ENCODE measurements at places on chromosomes 11 and 22. TPM values are rescaled to one million over a fixed set of nuclear protein-coding genes. Genes with fewer than 3 reads are reported as not detected.

GRCh38 chr11:134727204-134727603, 315.2 kb upstream of the B3GAT1 start:
- no peak for DNase-seq
- H3K4me1 ChIP-seq = peaks cover 12% of the 10 kb centered on the region
- no peak overlapping the region for H3K27ac ChIP-seq
- H3K36me3 ChIP-seq = no peaks in the 10 kb centered on the region
- H3K27me3 ChIP-seq = peaks cover 4% of the 10 kb centered on the region
- no peak overlapping the region for H3K4me3 ChIP-seq

ATP5MG gene
- total RNA-seq = 68.1 TPM

GRCh38 chr11:11755871-11756270, 85.9 kb upstream of the USP47 start:
- no peaks in the 10 kb centered on the region for H3K27me3 ChIP-seq
- no peak overlapping the region for H3K4me3 ChIP-seq
- H3K27ac ChIP-seq = no peak overlapping the region
- no peaks in the 10 kb centered on the region for H3K4me1 ChIP-seq

- H3K27me3 ChIP-seq = no peaks in the 10 kb centered on the region
- no peaks in the 10 kb centered on the region for H3K36me3 ChIP-seq
- H3K4me3 ChIP-seq = no peak overlapping the region
- no peak overlapping the region for H3K27ac ChIP-seq
- no peak for DNase-seq
Observed at GRCh38 chr22:26797910-26798309, 140.5 kb downstream of the MIAT start.

DNA sequence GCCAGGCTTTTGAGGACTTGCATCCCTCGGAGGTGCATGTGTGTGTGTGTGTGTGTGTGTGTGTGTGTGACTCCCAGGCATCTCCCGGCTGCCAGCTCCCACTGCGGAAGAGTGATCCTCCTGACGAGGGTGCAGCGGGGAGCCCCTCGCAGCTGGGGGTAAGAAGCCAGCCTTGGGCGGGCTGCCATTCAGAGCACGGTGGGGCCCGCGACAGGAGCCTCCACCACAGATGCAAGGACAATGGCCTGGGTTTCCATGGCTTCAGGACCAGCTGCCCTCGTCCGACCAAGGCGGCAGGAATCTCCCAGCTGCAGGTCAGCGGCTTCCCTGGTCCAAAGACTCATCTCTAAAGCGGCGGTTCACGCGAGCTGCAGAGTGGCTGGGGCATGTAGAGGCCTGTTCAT, 908.5 kb downstream of the BRD1 start:
- H3K27ac ChIP-seq = no peak overlapping the region
- H3K27me3 ChIP-seq = no peaks in the 10 kb centered on the region
- no peak overlapping the region for H3K4me3 ChIP-seq
- DNase-seq = no peak
- no peaks in the 10 kb centered on the region for H3K4me1 ChIP-seq

MOGAT2 gene
- 3.2 TPM for total RNA-seq

- H3K4me1 ChIP-seq = no peaks in the 10 kb centered on the region
- no peak for DNase-seq
- H3K27me3 ChIP-seq = no peaks in the 10 kb centered on the region
- H3K36me3 ChIP-seq = no peaks in the 10 kb centered on the region
- no peak overlapping the region for H3K4me3 ChIP-seq
- no peak overlapping the region for H3K27ac ChIP-seq
Observed at GRCh38 chr11:121336279-121336937, 43.8 kb downstream of the SC5D start.

STARD10 gene
- total RNA-seq = 390 TPM

GRCh38 chr11:88538098-88538497, 200.6 kb upstream of the CTSC start:
- H3K27me3 ChIP-seq = no peaks in the 10 kb centered on the region
- no peak for DNase-seq
- H3K27ac ChIP-seq = no peak overlapping the region
- H3K36me3 ChIP-seq = no peaks in the 10 kb centered on the region
- no peak overlapping the region for H3K4me3 ChIP-seq

ENTHD1 gene
- total RNA-seq = not detected

GRCh38 chr11:45104006-45104789, 42.2 kb upstream of the PRDM11 start:
- H3K36me3 ChIP-seq = no peaks in the 10 kb centered on the region
- peaks cover 10% of the 10 kb centered on the region for H3K27me3 ChIP-seq
- H3K27ac ChIP-seq = no peak overlapping the region
- no peak overlapping the region for H3K4me3 ChIP-seq
- peak; percentile 2 for DNase-seq
- peaks cover 24% of the 10 kb centered on the region for H3K4me1 ChIP-seq

GRCh38 chr11:130592056-130592455, 143.6 kb downstream of the ADAMTS15 start:
- H3K4me1 ChIP-seq = no peaks in the 10 kb centered on the region
- H3K27ac ChIP-seq = no peak overlapping the region
- DNase-seq = no peak
- no peaks in the 10 kb centered on the region for H3K36me3 ChIP-seq

RASGRP2 gene
- total RNA-seq = 3.2 TPM

ISX gene
- 29.8 TPM for total RNA-seq

OR8D1 gene
- not detected for total RNA-seq

GRCh38 chr11:63553759-63554158, 9.4 kb downstream of the PLAAT2 start:
- H3K36me3 ChIP-seq = no peaks in the 10 kb centered on the region
- H3K4me3 ChIP-seq = no peak overlapping the region
- no peaks in the 10 kb centered on the region for H3K4me1 ChIP-seq
- no peak overlapping the region for H3K27ac ChIP-seq
- H3K27me3 ChIP-seq = no peaks in the 10 kb centered on the region

- no peaks in the 10 kb centered on the region for H3K27me3 ChIP-seq
- no peaks in the 10 kb centered on the region for H3K36me3 ChIP-seq
- no peaks in the 10 kb centered on the region for H3K4me1 ChIP-seq
- H3K4me3 ChIP-seq = no peak overlapping the region
Observed at GRCh38 chr22:33697640-33698039, 222.6 kb downstream of the LARGE1 start.

DNA sequence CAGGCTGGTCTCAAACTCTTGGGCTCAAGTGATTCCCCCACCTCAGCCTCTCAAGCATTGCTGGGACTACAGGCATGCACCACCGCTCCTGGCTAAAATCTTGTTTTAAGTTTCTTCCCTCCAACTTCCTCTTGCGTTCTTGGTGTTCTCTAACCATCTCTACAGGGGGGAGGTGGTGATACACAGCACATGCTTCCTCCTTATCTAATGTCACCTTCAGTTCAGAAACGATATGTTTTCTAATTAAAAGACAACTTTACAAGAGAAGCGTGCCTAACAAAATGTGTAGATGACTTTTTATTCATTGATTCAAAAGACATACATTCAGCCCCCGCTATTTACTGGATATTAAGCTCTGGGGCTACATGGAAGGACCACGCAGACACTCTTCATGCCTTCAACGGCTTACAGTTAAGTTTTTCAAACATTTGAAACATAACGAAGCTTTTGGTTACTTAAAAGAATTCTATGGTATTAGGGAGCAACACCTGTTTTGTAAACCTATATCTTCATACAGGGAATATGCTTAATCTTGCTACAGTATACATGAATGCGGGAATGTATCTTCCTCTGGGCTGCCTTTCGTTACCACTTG, 933 bp upstream of the DLAT start:
- H3K27me3 ChIP-seq = no peaks in the 10 kb centered on the region
- H3K4me1 ChIP-seq = no peaks in the 10 kb centered on the region
- H3K36me3 ChIP-seq = no peaks in the 10 kb centered on the region
- peak overlapping the region; percentile 98 for H3K27ac ChIP-seq
- H3K4me3 ChIP-seq = peak overlapping the region; percentile 95
- DNase-seq = no peak

GRCh38 chr22:50082961-50083461, 2.2 kb downstream of the MLC1 start:
- peak; percentile 79 for DNase-seq
- H3K27me3 ChIP-seq = no peaks in the 10 kb centered on the region
- H3K27ac ChIP-seq = peak overlapping the region; percentile 51
- no peaks in the 10 kb centered on the region for H3K36me3 ChIP-seq
- no peak overlapping the region for H3K4me3 ChIP-seq
- H3K4me1 ChIP-seq = peaks cover 52% of the 10 kb centered on the region

DNA sequence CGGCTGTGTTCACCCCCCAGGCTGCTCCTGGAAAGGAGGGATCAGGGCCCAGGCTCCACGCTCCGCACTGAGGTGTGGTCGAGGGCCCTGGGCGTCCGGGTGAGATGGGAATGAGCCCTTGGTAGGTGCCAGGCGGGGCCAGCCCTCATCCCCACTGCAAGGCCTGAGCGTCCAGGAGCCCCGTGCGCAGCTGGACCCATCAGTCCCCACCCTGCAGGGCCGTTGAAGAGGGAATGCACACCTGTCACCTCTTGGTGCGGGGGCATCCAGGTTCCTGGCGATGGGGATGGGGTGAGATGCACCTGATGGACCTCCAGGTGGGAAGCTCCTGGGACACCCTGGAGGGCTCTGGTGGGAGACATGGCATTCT, 72.2 kb downstream of the KCNQ1 start:
- no peak for DNase-seq
- no peak overlapping the region for H3K4me3 ChIP-seq
- no peak overlapping the region for H3K27ac ChIP-seq
- no peaks in the 10 kb centered on the region for H3K27me3 ChIP-seq
- H3K36me3 ChIP-seq = no peaks in the 10 kb centered on the region

GRCh38 chr11:1633864-1634263, 4.3 kb downstream of the KRTAP5-5 start:
- no peak overlapping the region for H3K27ac ChIP-seq
- H3K4me3 ChIP-seq = no peak overlapping the region
- no peaks in the 10 kb centered on the region for H3K36me3 ChIP-seq
- no peak for DNase-seq
- peaks cover 12% of the 10 kb centered on the region for H3K27me3 ChIP-seq

GLYATL2 gene
- 0.90 TPM for total RNA-seq

DNA sequence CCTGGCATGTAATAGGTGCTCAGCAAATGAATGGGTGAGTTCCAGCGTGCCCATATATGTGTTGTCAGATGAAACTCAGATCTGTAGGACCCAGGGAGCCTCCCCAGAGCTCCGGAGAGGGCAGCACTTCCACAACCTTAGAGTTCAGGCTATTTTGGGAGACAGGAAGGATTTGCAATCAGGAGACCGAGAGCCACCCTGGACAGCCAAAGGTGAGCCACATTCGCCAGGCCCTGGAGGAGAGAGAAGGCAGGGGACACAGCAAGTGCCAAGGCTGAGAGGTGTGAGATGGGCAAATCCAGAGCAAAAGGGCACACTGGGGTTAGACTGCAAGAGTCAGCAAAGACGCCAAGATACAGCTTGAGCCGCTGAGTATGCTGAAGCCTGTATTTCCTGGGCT, 66.4 kb downstream of the CD82 start:
- H3K27ac ChIP-seq = no peak overlapping the region
- DNase-seq = no peak
- H3K36me3 ChIP-seq = no peaks in the 10 kb centered on the region
- no peak overlapping the region for H3K4me3 ChIP-seq
- H3K27me3 ChIP-seq = no peaks in the 10 kb centered on the region

GRCh38 chr11:65558930-65559509, 861 bp upstream of the LTBP3 start:
- peaks cover 52% of the 10 kb centered on the region for H3K4me1 ChIP-seq
- H3K27ac ChIP-seq = peak overlapping the region; percentile 98
- H3K36me3 ChIP-seq = no peaks in the 10 kb centered on the region
- peak overlapping the region; percentile 60 for H3K4me3 ChIP-seq
- peak; percentile 72 for DNase-seq

GRCh38 chr22:35178446-35178845, 78.8 kb upstream of the HMGXB4 start:
- no peak overlapping the region for H3K27ac ChIP-seq
- no peaks in the 10 kb centered on the region for H3K4me1 ChIP-seq
- H3K4me3 ChIP-seq = no peak overlapping the region
- H3K27me3 ChIP-seq = no peaks in the 10 kb centered on the region
- H3K36me3 ChIP-seq = no peaks in the 10 kb centered on the region

- DNase-seq = no peak
- H3K36me3 ChIP-seq = no peaks in the 10 kb centered on the region
- H3K4me1 ChIP-seq = peaks cover 68% of the 10 kb centered on the region
- H3K4me3 ChIP-seq = no peak overlapping the region
- peak overlapping the region; percentile 67 for H3K27ac ChIP-seq
- no peaks in the 10 kb centered on the region for H3K27me3 ChIP-seq
Observed at GRCh38 chr11:119023741-119024140, 5.2 kb downstream of the TRAPPC4 start.

MB gene
- total RNA-seq = not detected

CHRM1 gene
- not detected for total RNA-seq

- peaks cover 7% of the 10 kb centered on the region for H3K4me1 ChIP-seq
- no peak overlapping the region for H3K27ac ChIP-seq
- H3K27me3 ChIP-seq = no peaks in the 10 kb centered on the region
- no peak overlapping the region for H3K4me3 ChIP-seq
- no peaks in the 10 kb centered on the region for H3K36me3 ChIP-seq
Observed at GRCh38 chr22:50577697-50577986, 585 bp downstream of the CPT1B start.

GRCh38 chr11:33742249-33742851, 6.1 kb upstream of the CD59 start:
- no peak overlapping the region for H3K27ac ChIP-seq
- no peaks in the 10 kb centered on the region for H3K36me3 ChIP-seq
- H3K4me1 ChIP-seq = peaks cover 3% of the 10 kb centered on the region
- H3K27me3 ChIP-seq = no peaks in the 10 kb centered on the region
- no peak for DNase-seq

OR51G1 gene
- total RNA-seq = not detected

DNA sequence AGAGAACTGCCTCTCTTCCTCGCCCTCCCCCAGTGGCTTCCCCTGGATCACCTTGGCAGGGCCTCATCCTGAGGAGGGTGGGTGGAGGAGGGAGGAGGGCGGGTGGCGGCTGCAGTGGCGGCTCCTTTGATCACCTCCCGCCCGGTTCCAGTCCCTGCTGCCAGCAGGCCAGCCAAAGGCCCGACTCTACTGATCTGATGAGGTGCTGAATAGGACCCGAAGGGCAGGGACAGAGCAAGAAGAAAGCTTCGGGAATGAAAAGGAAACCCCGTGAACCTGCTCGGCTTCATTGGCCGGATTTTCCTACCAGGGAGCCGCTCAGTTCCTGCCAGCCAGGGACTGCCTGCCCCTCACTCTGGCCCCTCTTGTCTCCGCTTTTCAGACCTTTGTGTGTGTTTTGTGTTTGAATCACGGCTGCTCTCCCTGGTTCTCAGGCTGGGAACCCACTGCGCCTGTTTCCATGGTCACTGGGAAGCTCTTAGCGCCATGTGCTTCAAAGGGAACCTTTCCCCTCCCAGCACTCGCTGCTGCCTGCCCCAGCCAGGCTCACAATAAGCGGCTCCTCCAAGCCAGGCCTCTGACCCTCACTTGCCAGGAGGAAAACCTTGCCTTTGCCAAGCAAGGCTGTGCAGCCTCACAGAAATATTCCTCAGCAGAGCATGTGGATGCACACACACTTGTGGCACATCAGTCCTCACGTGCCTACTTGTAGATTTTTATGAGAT, 56.8 kb downstream of the C22orf31 start:
- no peaks in the 10 kb centered on the region for H3K27me3 ChIP-seq
- peaks cover 38% of the 10 kb centered on the region for H3K4me1 ChIP-seq
- peak overlapping the region; percentile 84 for H3K27ac ChIP-seq

UPK3A gene
- total RNA-seq = 14.4 TPM

- no peak overlapping the region for H3K27ac ChIP-seq
- no peaks in the 10 kb centered on the region for H3K36me3 ChIP-seq
- no peak overlapping the region for H3K4me3 ChIP-seq
- H3K4me1 ChIP-seq = peaks cover 15% of the 10 kb centered on the region
- DNase-seq = no peak
Observed at GRCh38 chr11:120130176-120130980, 7.5 kb downstream of the TRIM29 start.

- no peaks in the 10 kb centered on the region for H3K27me3 ChIP-seq
- H3K27ac ChIP-seq = no peak overlapping the region
- H3K4me3 ChIP-seq = no peak overlapping the region
- H3K36me3 ChIP-seq = no peaks in the 10 kb centered on the region
Observed at GRCh38 chr22:26842103-26842502, 184.7 kb downstream of the MIAT start.

ALG9 gene
- total RNA-seq = 52.4 TPM

All from hepatocyte (in vitro differentiated cells).